ENCODE measurements at places on chromosomes 3 and 15.

GRCh38 chr15:63530752-63531299 lies 26.4 kb downstream of the USP3 start:
- DNase-seq, result no peak

GRCh38 chr15:100994597-100995446 lies 75.7 kb downstream of the LRRK1 start:
- DNase-seq, result no peak

DNA sequence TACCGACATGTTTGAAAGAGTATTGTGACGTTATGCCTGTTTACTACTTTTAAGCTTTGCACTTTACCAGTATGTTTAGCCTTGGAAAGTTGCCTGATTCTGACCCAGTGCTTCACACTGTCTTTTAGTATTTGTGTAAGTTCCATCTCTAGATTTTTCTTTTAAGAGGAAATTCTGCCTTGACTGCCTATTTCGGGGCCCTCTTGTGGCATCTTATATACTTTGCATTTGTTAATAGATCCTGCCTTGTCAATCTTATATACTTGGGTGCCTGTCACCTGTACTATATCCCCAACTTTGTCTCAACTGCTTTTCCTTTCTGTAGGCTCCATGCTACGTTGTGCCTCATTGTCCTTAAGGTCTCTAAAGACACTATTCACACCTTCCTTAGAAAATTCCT lies 244.6 kb downstream of the STXBP5L start:
- no peak for DNase-seq

DNA sequence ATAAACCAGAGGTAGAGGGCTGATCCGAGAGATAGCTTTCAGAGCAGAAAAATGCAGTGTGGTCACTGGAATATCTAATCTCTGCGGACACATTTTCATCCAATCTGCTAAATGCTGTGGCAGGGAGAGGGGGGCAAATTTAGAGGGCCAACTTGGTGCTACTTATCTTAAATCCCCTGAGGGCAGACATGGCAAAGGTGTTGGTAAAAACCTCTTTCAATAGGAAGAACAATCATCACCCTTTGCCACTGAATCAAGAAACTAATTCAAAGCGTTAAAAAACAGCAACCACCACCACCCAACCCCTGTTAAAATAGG lies 152.9 kb downstream of the MECOM start:
- DNase-seq, result no peak

GRCh38 chr15:40500568-40501330 lies 30.0 kb downstream of the CHST14 start:
- DNase-seq, result no peak

- peak; percentile 22 for DNase-seq
Measured at GRCh38 chr15:67852418-67852817, 12.6 kb upstream of the RNU6-1 start.

GRCh38 chr3:125119752-125120378 lies 64.1 kb upstream of the HEG1 start:
- no peak for DNase-seq

DNA sequence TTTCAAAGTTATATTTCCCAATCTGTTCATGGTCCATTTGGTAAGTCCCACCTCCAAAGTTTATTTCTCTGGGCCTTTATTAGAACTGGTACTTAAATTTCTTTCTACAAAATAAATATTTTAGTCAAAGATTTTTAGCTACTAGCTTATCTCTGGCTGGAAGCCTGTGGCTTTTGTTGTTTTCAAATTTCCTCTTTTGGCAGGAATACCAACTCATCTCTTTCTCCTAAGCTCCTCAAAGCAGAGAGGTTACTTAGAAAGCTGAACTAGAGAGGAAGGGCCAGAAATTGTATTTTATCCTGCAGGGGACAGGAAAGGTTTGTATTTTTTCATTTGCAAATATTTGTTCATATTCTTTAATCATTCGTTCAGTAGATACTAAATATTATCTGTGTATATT lies 227.8 kb downstream of the TBL1XR1 start:
- DNase-seq, result no peak

- no peak for DNase-seq
Measured at GRCh38 chr3:177451301-177451750, 254.0 kb upstream of the TBL1XR1 start.

- no peak for DNase-seq
Measured at GRCh38 chr15:27065151-27065550, 94.2 kb downstream of the GABRG3 start.

DNA sequence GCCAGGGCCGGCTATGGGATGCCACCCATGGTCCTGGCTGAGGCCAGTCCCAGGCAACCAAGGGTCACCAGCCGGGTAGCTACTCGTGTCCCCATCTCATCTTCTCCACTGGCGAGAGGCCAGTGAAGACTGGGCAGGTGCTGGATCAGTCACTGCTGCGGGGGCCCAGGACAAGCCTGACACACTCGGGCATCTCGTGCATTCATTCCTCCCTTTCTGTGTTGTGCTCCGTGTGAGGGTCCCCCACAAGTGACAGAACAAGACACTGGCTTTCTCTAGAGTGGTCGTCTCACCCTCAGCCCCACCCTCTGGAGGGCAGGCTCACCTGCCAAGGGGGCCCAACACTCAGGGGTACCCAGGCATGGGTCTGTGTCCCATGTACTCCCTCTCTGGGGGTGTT lies 48.4 kb downstream of the ROPN1B start:
- no peak for DNase-seq
